ENCODE measurements at places on chromosomes 1 and 21. TPM values are rescaled to one million over a fixed set of nuclear protein-coding genes. Genes with fewer than 3 reads are reported as not detected.

DNA sequence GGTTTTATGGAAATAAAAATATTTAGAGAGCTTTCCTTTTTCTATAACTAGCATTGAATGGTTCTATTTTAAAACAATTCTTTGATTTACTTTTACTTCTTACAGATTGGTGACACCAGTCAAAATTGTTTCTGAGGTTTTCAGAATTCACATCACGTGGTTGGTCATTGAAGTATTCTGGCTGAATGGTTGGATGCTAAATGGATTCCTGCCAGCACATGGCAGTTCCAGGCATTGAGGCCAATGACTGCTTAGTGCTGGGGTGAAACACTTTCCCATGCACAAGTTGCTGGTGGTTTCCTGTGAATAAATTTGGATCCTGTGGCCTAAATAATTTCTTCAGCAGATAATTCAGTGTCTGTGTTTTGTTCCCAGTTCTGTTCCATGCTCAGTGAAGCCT is 20.6 kb downstream of the NCAM2 start:
- no peaks in the 10 kb centered on the region for H3K36me3 ChIP-seq
- no peak overlapping the region for H3K4me3 ChIP-seq
- no peak for DNase-seq
- H3K27me3 ChIP-seq = no peaks in the 10 kb centered on the region
- no peak overlapping the region for H3K27ac ChIP-seq

GRCh38 chr1:47491341-47491753 is 53.5 kb downstream of the FOXD2 start:
- no peaks in the 10 kb centered on the region for H3K36me3 ChIP-seq
- no peak overlapping the region for H3K4me3 ChIP-seq
- H3K4me1 ChIP-seq = no peaks in the 10 kb centered on the region
- H3K27me3 ChIP-seq = peaks cover 9% of the 10 kb centered on the region
- H3K27ac ChIP-seq = no peak overlapping the region

DNA sequence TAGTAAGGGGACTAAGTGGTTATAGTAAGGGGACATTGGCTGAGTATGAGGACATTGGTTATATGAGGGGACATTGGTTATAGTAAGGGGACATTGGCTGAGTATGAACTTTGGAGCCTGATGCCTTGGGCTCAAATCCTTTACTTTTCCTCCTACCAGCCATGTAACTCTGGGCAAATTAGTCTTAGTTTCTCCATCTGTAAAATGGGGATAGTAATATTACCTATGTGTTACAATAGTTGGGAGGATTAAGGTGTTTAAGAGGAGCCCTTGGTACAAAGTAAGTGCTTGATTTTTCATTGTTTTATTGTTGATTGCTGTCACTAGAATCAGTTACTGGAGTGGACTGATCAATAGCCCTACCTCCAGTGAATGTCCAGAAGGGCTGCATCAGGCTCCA is 2.8 kb downstream of the OSCP1 start:
- DNase-seq = no peak
- no peak overlapping the region for H3K4me3 ChIP-seq
- H3K27ac ChIP-seq = no peak overlapping the region
- H3K27me3 ChIP-seq = no peaks in the 10 kb centered on the region
- peaks cover under 1% of the 10 kb centered on the region for H3K4me1 ChIP-seq

DNA sequence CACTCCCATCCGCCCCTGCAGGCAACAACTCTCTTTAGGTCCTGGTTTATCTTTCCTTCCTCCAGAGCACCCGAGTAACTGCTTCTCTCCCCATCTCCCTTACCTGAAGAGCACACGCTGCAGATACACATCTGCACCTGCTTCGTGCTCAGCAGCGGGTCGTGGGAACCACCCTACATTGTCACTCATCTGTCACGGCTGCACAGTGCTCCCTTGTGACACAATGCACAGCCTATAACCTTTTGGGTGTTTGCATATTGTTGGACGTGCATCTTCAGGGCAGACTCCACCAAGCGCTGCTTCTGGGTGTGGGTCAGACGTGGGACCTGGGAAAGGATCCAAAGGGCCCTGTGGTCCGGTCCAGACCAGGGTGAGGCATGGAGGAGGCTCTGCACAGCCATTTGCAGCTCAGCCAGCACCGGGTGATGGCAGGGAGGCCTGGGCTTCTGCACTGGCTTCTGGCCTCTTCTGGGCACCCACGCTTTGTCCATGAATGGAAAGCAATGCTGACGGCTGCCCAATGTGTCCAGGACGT is 42.5 kb downstream of the WDR4 start:
- no peak overlapping the region for H3K27ac ChIP-seq
- no peak for DNase-seq
- no peak overlapping the region for H3K4me3 ChIP-seq
- no peaks in the 10 kb centered on the region for H3K4me1 ChIP-seq
- peaks cover 32% of the 10 kb centered on the region for H3K36me3 ChIP-seq

- H3K4me1 ChIP-seq = peaks cover 13% of the 10 kb centered on the region
- H3K4me3 ChIP-seq = peak overlapping the region; percentile 65
- H3K27me3 ChIP-seq = no peaks in the 10 kb centered on the region
- H3K27ac ChIP-seq = peak overlapping the region; percentile 69
Measured at GRCh38 chr1:77218477-77219165, 609 bp downstream of the PIGK start.

DNA sequence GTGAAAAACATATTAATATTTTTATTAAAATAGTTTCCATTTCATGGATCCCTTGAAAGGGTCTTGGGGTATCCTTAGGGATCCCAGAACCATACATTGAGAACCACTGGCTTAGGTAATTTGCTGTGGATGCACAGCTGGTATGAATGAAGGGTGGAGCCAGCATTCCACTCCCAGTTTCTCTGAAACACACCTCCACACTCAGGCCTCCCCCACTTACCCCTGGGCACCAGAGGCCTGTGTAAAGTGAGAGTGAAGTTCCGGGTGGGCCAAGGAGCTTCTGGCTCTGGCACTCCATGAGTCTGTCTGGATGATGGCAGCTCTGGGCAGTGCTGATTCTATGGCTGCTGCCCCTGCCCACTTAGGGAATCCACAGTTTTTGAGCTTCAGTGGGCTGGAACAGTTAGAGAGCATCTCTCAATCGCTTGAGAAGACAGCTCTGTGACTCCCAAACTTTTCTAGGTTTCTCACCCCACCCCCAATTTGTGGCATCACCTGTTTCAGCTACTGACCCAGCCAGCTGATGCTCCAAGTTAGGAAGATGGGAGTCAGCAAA is 57.8 kb upstream of the CD1D start:
- DNase-seq = no peak
- H3K36me3 ChIP-seq = no peaks in the 10 kb centered on the region
- H3K27ac ChIP-seq = no peak overlapping the region
- peaks cover 3% of the 10 kb centered on the region for H3K27me3 ChIP-seq
- H3K4me1 ChIP-seq = peaks cover 7% of the 10 kb centered on the region

GRCh38 chr1:205321162-205321958 is at the start of gene NUAK2:
Gene NUAK2 (minus strand): TSS chr1:205321745. CDS start chr1:205321628, 117 bp downstream.
- H3K27ac ChIP-seq = peak within 1 kb of the TSS; percentile 82
- H3K36me3 ChIP-seq = no peaks in the 10 kb centered on the region
- DNase-seq = peak; percentile 93
- H3K4me3 ChIP-seq = peak within 1 kb of the TSS; percentile 92
- peaks cover 57% of the 10 kb centered on the region for H3K4me1 ChIP-seq
- H3K27me3 ChIP-seq = no peaks in the 10 kb centered on the region

DNA sequence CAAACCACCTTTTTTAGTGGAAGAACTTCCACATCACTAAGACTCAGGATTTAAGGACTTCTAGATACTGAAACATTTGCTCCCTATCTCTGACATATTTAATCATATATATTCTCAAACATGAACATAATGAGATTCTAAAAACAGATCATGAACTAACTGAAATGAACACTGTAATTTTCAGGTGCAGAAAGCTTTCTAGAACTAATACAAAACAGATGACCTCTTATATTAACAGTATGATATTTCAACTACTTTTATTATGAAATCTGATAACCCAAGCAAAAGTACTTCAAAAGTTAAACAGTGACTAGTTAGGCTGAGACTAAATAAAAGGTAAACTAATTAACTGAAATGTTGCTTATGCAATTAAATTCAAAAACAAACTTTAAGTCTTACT is 157.5 kb downstream of the COP1 start:
- H3K36me3 ChIP-seq = peaks cover 5% of the 10 kb centered on the region
- no peak for DNase-seq
- no peak overlapping the region for H3K27ac ChIP-seq
- H3K27me3 ChIP-seq = no peaks in the 10 kb centered on the region
- no peaks in the 10 kb centered on the region for H3K4me1 ChIP-seq
- H3K4me3 ChIP-seq = no peak overlapping the region

- H3K36me3 ChIP-seq = no peaks in the 10 kb centered on the region
- peaks cover 22% of the 10 kb centered on the region for H3K27me3 ChIP-seq
- DNase-seq = no peak
- H3K4me1 ChIP-seq = no peaks in the 10 kb centered on the region
- H3K4me3 ChIP-seq = no peak overlapping the region
Measured at GRCh38 chr1:5140136-5140535, 485.7 kb downstream of the AJAP1 start.

DNA sequence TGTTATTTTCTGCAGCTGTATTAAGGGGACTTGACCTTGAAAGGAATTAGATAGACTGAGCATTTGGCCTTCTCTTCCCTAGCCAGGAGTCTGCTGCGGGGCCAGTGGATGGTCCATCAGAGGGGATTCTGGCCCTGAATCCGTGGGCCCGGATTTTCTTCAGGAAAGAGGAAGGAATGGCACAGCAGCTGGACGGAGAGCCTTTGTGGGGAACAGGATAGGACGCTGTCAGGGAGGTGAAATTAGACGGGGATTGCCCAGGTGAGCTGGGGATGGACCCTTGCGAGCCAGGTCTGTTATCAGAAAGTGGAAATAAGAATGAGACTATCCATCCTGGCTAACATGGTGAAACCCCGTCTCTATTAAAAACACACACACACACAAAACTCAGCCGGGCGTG is 1.7 kb upstream of the C2CD2 start:
- H3K4me1 ChIP-seq = peaks cover 22% of the 10 kb centered on the region
- peaks cover 12% of the 10 kb centered on the region for H3K27me3 ChIP-seq
- H3K27ac ChIP-seq = no peak overlapping the region
- H3K4me3 ChIP-seq = no peak overlapping the region
- no peaks in the 10 kb centered on the region for H3K36me3 ChIP-seq

GRCh38 chr1:207581496-207582153 is 63.3 kb upstream of the CR1L start:
- H3K27ac ChIP-seq = no peak overlapping the region
- H3K4me3 ChIP-seq = no peak overlapping the region
- DNase-seq = no peak
- H3K27me3 ChIP-seq = no peaks in the 10 kb centered on the region
- H3K4me1 ChIP-seq = no peaks in the 10 kb centered on the region
- no peaks in the 10 kb centered on the region for H3K36me3 ChIP-seq

The AKT3 gene
- polyA plus RNA-seq = 24.1 TPM

The CTSK gene
- polyA plus RNA-seq = 34.4 TPM

The FCER1G gene
- 14.6 TPM for polyA plus RNA-seq

All from left lung (tissue), 14 donors.